Natural killer cell treated with Interleukin-12 subunit alpha and Interleukin-12 subunit beta and Interleukin-15 and Interleukin-18, amount 100 ng/mL, for 72 hours (primary cell): ENCODE measurements at places on chromosomes 7 and 10. TPM values are rescaled to one million over a fixed set of nuclear protein-coding genes. Genes with fewer than 3 reads are reported as not detected.

ITGB8 gene
- total RNA-seq, result 0.10 TPM

IKZF1 gene
- 416 TPM for total RNA-seq

SUN3 gene
- total RNA-seq, result 0.71 TPM

FANK1 gene
- total RNA-seq, result not detected

MOGAT3 gene
- total RNA-seq, result not detected

PHKG1 gene
- 6.2 TPM for total RNA-seq

C10orf105 gene
- not detected for total RNA-seq

BUD23 gene
- 76.4 TPM for total RNA-seq

STRIP2 gene
- 11.3 TPM for total RNA-seq

CYP3A5 gene
- total RNA-seq, result not detected

CALML5 gene
- not detected for total RNA-seq

THSD7A gene
- 0.75 TPM for total RNA-seq

CADPS2 gene
- not detected for total RNA-seq

UTF1 gene
- not detected for total RNA-seq

TMEM236 gene
- 0.11 TPM for total RNA-seq

PARD3 gene
- not detected for total RNA-seq

STAG3 gene
- 13.7 TPM for total RNA-seq

ADAM8 gene
- 202 TPM for total RNA-seq

AKR1C1 gene
- total RNA-seq, result 0.28 TPM

ZNF32 gene
- total RNA-seq, result 4.9 TPM

GNGT1 gene
- not detected for total RNA-seq

CRHR2 gene
- not detected for total RNA-seq

GHRHR gene
- not detected for total RNA-seq

HSPA12A gene
- 0.08 TPM for total RNA-seq

FGFBP3 gene
- total RNA-seq, result 1.5 TPM

MTPN gene
- total RNA-seq, result 148 TPM

ZNF398 gene
- total RNA-seq, result 20.0 TPM

SOSTDC1 gene
- total RNA-seq, result not detected

ANKRD2 gene
- total RNA-seq, result not detected

SLC39A12 gene
- not detected for total RNA-seq

SPDYE1 gene
- not detected for total RNA-seq

MEOX2 gene
- not detected for total RNA-seq

MMD2 gene
- total RNA-seq, result not detected

HEPACAM2 gene
- total RNA-seq, result not detected

NANOS1 gene
- 0.56 TPM for total RNA-seq

CYP2C8 gene
- not detected for total RNA-seq

SCIN gene
- not detected for total RNA-seq

GJD4 gene
- total RNA-seq, result not detected

OPN4 gene
- not detected for total RNA-seq

SPOCK2 gene
- total RNA-seq, result 25.9 TPM

VSTM2A gene
- total RNA-seq, result not detected

EVX1 gene
- total RNA-seq, result not detected

TBX20 gene
- not detected for total RNA-seq

SEMA4G gene
- 0.19 TPM for total RNA-seq

C10orf53 gene
- not detected for total RNA-seq

GIMAP7 gene
- 60.4 TPM for total RNA-seq

ACSM6 gene
- total RNA-seq, result not detected

NPFFR1 gene
- total RNA-seq, result not detected

CCDC126 gene
- total RNA-seq, result 10.2 TPM

PTEN gene
- total RNA-seq, result 49.8 TPM

TMEM196 gene
- not detected for total RNA-seq

WEE2 gene
- total RNA-seq, result not detected

C10orf143 gene
- 2.9 TPM for total RNA-seq

NEURL1 gene
- 1.8 TPM for total RNA-seq
